ENCODE measurements at places on chromosomes 5 and 9.

- peak; percentile 24 for DNase-seq
These were observed 14.2 kb upstream of the RALGDS start for GRCh38 chr9:133135146-133135745.

GRCh38 chr9:108750661-108751215, 105.0 kb downstream of the ACTL7B start:
- DNase-seq: no peak

GRCh38 chr5:178210686-178211085, 6.4 kb downstream of the HNRNPAB start:
- no peak for DNase-seq

DNA sequence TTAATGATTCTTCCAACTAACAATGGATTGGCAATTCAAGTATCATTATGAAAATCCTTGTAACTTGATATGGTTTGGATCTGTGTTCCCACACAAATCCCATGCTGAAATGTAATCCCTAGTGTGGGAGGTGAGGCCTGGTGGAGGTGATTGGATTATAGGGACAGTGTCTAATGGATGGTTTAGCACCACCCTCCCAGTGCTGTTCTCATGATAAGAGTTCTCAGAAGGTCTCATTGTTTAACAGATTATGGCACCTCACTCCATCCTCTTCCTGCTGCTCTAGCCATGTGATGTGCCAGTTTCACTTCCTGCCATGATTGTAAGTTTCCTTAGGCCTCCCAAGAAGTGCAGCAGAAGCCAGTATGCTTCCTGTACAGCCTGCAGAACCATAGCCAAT, 1116.2 kb upstream of the EDIL3 start:
- DNase-seq: no peak

DNA sequence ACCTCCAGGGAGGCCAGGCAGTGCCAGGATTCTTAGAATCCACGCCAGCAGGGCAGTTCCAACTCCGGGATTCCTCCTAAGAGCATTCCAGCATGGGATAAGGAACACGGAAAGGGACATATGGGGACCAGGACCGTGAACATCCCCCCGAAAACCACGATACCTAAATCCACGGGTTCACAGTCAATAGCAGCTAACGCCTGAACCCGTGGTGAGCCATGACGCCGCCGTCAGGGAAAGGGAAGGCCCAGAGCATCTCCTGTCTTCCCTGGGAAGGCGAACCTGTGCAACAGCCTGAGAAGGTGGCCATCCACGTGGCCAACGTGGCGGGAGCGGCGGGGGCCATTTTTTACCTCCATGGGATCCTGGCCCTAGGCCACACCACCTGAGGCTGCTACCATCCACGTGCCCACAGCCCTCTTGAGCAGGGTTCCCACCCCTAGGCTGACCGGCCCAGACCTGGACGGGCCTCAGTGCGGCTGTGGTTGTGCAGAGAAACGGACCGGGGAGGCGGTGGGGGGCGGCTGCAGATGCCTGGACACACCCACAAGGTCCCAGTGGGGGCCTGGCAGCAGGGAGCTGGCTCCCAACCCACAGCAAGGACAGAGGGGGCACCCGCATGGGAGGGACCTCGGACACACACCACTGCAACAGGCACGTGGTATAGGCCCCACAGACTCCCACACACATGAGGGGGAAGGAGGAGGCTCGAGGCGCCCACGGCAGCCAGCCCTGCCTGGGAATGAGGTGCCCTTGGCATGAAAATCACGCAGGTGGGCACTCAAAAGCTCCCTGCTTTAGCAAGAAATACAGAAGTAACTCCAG, 42.8 kb downstream of the SLC12A7 start:
- no peak for DNase-seq

DNA sequence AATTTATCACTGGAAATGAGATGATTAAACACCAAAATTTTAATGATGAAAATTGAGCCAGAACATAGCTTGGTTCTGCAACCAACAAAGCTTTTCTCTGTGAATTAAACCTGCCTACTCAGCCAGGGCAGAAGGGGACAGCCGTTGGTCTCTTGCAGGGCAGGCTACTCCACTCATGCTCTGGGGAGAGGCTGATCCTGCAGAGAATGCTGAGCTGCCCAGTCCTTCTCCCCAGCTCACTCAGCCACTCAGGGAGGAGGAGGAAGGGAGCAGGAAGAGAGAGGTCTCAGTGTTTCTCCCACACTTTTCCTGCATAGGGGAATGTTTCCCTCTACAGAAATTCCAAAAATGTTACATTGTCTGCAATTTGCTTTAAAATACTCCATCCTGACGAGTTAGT, 40.4 kb upstream of the HMHB1 start:
- no peak for DNase-seq

GRCh38 chr5:128470663-128471062, 67.4 kb downstream of the FBN2 start:
- no peak for DNase-seq

DNA sequence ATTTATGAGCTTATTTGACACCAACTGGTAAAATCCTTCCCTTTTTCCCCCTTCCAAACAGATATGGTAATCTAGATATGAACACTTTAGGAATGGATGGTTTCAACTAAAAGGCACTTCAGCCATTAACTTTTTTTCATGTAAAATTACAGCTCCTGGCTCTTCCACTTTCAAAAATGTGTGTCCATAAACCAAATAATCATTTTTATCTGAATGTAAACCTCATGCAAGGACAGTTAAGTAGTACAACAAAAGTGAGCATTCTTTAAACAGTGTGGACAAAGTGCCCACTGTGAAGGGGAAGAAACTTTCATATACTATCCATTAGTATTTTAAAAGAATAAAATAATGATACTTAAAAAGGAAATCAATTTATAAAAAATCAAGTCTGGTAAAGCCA, 17.2 kb downstream of the RAB14 start:
- no peak for DNase-seq

- peak; percentile 45 for DNase-seq
These were observed 155.5 kb downstream of the GABRB2 start for GRCh38 chr5:161391016-161391415.

DNA sequence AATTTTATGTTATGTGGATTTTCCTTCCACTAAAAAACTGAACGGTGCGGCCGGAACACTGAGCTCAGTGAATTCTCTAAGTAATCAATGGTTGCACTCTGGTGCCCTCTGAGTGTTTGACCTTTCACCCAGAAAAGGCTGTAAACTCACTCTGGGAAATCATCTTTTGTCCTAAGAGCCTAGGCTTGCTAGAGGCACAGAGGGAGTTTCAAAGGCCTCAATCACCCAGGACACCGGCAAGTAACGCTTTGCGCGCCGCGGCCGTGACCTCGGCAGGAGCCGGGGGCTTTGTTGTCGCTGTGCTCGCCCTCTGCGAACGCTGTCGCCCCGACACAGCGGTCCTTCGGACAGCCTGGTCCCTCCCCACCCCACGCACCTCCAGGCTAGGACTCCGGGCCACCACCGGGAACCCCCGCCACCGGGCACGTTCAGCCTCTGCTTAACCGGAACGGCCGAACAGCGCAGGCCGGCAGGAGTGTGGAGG, 703 bp downstream of the ISCA1 start:
- peak; percentile 20 for DNase-seq

GRCh38 chr5:6162175-6162574, 216.2 kb downstream of the MED10 start:
- no peak for DNase-seq

GRCh38 chr5:172841-173251, 18.4 kb upstream of the LRRC14B start:
- DNase-seq: no peak

DNA sequence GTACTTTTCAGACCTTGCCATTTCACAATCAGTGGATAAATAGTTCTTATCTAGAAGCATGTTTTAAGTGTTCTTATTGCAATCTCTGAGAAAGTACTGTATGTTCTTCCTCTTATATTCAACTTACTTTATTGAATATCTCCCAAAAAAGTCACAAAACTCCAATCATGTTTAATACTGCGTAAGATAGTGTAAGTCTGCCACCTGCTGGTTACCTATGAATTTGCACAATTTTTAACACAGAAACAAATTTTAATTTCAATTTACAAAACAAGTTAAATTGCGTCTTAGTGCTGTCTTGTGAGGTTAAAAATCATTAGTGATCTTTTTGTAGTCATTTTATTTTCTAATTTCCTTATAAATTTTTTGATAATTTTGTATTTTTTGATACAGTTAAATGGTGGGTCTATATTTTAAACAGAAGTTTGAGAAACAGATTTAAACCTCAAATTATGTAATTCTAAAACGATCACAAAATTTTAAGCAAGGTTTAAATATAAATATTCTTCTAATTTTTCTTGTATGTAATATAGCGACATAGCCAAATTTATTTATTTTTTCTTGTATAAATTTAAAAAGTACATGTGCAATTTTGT, 115.8 kb downstream of the EMB start:
- no peak for DNase-seq

GRCh38 chr5:135547590-135548254, 12.0 kb upstream of the NEUROG1 start:
- DNase-seq: no peak

DNA sequence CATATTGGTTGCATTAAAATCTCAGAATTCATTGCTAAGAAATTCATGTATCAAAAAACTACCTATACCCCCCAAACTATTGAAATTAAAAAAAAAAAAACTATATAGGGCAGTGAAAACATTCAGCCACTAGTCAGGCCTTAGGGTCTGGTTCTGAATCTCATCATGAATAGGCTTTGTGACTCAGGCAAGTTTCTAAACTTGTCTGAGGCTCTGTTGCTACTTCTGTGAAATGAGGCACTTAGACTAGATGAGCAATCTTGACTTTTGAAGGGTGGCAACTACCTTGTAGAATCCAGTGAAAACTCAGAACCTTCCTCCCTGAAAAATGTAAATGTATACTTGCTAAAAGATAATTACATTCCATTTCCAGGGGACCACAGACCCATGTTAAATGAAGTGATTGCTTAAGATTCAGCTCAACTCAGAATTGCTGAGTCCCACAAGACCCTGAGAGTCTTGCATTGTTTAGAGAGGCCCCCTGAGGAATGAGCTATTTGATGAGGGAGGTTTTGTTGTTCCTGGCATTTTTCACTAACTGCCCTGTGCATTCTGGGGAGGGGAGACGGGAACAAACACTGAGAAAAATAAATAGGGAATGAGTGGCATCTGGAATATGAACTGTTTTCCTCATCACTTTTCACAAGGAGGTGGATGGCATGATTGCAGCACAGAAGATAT, 29.5 kb downstream of the RAI14 start:
- no peak for DNase-seq

GRCh38 chr5:1512541-1513291, 11.0 kb downstream of the LPCAT1 start:
- no peak for DNase-seq

- no peak for DNase-seq
These were observed 90.6 kb upstream of the CLINT1 start for GRCh38 chr5:157949520-157949919.

- DNase-seq: no peak
These were observed 1518.7 kb upstream of the WWC1 start for GRCh38 chr5:166772770-166773169.

GRCh38 chr5:42930934-42931333, 109.2 kb downstream of the ANXA2R start:
- no peak for DNase-seq

- DNase-seq: peak; percentile 29
These were observed 229.8 kb upstream of the IL12B start for GRCh38 chr5:159560088-159560487.

DNA sequence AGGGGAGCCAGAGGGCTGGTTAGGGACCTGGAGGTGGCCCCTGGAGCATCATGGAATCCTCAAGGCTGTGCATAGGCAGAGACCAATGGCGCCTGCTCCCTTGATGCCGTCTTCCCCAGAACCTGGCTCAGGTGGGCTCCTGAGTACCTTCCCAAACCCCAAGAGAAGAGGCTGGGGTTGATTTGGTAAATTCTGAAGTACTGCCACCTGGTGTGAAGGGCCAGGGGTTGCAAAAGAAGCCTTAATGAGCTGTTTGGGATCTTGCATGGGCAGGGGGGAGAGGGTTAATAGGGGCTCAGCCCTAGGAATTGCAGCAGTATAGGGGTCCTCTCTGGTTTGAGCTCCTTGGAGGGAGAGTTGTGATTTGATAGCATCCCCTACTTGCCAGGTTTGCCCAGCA, 52.1 kb downstream of the CYSTM1 start:
- no peak for DNase-seq

- no peak for DNase-seq
These were observed 219.2 kb upstream of the RAI14 start for GRCh38 chr5:34436761-34437501.

DNA sequence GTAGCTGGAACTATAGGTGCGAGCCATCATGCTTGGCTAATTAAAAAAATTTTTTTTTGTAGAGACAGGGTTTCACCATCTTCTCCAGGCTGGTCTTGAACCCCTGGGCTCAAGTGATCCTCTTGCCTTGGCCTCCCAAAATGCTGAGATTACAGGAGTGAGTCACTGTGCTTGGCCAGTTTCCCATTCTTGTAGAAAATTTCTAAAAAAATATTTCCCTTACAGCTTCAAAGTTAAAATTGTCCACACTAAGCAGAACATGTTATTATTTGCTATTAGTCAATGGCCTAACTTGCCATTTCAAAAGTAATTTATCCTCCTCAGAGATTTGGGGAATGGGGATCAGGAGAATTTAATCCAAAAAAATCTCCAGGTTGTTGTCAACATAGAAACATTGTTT, 40.1 kb downstream of the SLC38A9 start:
- no peak for DNase-seq

DNA sequence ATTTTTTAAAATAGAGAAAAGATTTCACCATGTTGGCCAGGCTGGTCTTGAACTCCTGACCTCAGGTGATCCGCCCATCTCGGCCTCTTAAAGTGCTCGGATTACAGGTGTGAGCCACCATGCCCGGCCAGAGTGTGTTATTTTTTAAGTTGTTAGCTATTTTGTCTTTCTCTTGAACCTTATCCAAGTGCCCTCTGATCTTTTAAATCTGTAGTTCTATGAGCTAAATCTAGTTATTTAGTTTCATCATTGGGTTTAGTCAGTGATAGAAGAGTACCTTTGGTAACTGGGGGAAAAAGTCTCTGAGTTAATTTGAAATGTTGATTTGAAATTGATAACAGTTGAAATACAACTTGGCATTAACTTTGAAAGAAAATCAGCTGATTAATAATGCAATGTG, 88.3 kb downstream of the NNT start:
- no peak for DNase-seq

- no peak for DNase-seq
These were observed 142.0 kb upstream of the TRPM3 start for GRCh38 chr9:71263451-71263850.

Data from NCI-H1694 treated with DMSO at 0.1 percent for 48 hours (cell line).